ENCODE measurements at places on chromosomes 6 and 20.

DNA sequence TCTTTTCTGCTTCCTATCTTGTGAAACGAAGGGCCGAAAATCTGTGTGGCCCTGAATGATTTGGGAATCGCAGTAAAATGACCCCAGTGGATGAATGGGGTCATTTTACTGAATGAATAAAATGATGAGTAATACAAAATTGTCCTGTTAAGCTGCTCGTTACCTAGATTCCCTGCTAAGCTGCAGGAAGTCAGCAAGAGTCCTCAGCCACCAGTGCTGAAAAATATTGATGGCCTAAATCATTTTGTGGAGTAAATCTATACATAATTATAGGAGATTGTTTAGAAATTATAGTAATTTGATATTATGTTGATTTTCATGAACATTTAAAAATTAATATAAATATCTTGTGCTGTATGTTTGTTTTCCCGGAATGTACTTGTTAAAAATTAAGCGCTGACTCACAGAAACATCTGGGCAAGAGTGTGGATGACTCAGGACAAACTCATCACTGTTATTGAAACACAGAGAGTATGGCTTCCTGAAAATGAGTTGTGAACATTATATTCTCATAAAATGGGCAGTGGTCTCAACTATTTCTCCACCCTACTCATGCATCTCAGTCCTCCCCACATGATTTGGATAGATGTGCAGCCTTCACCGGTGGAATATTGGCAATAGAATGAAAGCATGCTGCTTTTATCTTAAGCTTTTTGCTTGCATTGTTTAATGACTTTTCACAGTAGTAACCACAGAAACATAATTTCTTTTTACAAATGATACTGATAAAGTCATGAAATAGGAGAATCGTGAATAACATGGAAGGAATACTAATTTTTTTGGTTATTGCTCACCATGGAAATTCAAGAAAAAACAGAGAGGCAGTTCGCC lies 36.2 kb upstream of the RGS17 start:
- DNase-seq: no peak

GRCh38 chr6:165744555-165745228 lies 81.7 kb upstream of the PDE10A start:
- DNase-seq: no peak

DNA sequence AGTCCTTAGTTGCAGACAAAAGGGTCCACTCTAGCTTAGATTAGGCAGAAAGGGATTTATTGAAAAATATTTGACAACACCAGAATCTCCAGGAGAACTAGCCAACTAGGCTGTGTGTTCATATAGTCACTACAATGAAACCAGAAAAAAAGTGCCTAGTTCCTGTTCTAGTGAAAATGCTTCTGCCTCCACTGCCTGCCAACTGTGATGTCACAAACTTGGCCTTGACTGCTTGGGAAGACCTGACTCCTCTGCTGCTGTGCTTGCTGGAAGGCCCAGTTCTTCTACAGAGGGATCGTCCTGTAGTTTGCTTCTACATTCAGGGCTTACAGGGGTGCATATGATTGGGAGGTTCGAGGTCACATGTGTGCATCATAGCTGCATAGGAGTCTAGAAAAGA lies 40.3 kb upstream of the XRN2 start:
- no peak for DNase-seq

GRCh38 chr6:56708810-56709597 lies 66.3 kb upstream of the DST start:
- DNase-seq: no peak

DNA sequence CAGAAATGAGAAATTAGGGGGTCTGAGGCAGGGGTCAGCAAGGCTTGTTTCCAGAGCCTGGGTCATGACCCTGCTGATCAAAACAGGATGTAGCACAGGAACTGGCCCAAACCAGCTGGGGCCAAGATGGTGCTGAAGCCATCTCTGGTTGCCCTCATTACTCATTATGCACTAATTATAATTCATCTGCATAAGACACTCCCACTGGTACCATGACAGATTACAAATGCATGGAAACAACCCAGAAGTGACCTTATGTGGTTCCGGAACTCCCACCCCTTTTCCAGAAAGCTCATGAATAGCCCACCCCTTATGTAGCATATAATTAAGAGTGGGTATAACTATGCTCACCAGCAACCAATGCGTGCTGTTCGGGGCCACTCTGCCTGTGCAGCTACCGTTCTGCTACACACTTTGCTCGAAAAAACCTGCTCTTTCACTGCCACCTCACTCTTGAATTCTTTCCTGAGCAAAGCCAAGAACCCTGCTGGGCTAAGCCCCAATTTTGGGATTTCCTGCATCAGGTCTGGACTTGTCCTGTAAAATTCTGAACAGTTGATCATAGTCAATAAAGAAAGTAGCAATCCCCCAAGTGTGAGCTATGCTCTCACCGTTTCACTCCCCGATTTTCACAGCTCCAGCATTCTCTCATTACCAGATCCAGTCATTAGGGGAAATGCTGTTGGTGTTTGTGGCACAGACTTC lies 122.3 kb downstream of the WDR27 start:
- DNase-seq: no peak

- no peak for DNase-seq
Measured at GRCh38 chr20:4949833-4950178, 51.5 kb downstream of the SLC23A2 start.

DNA sequence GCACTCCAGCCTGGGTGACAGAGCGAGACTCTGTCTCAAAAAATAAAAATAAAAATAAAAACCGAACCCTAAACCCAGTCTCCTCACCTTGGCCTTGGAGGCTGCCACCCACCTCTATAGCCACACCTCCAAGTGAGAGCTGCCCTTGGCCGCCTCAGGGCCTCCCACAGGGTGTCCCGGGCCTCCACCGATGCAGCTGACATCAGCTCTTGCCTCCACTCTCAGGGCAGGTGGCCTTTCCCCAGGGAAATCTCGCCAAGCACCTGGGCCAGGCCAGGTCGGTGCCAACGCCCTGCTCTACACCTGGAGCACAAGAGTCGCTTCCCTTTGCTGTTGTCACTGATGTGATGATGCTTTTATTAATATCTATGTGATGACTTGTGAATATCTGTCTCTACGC lies 8.9 kb upstream of the MYL9 start:
- no peak for DNase-seq

DNA sequence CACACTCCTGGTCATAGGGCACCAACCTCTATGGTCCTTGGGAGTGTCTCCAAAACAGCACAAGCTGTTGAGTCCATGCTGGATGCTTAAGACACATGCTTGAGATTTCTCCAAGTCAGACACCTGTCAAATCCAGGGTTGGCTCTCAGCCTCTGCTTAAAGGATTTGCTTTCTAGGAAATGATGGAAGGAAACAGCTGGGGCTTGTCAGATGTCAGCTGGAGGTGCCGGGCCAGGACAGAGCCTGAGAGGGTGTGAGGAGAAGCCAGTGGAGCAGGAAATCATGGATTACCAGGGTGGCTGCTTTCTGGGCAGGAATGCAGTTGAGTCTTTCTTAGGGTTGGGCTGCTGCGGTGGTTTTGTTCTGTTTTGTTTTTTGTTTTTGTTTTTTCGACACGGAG lies 83.0 kb upstream of the FAM184A start:
- no peak for DNase-seq

DNA sequence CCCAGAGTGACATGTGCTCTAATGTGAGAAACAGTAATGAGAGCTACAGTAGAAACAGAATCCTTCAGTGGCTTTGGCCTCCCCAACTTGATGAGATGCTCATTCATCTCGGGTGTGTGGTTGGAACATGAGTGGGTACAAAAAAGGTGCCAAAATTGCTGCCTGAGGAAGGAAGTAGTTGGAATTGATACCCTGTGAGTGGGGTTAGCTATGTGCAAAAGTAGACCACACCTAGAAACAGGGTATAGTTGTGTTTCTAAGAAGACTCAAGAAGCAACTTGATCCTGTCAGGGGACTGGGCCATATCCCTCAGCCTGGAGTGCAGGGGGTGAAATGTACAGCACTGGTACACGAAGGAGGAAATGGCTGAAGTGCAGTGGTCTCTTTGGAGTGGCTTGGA lies 206.4 kb upstream of the SUPT3H start:
- peak; percentile 10 for DNase-seq

DNA sequence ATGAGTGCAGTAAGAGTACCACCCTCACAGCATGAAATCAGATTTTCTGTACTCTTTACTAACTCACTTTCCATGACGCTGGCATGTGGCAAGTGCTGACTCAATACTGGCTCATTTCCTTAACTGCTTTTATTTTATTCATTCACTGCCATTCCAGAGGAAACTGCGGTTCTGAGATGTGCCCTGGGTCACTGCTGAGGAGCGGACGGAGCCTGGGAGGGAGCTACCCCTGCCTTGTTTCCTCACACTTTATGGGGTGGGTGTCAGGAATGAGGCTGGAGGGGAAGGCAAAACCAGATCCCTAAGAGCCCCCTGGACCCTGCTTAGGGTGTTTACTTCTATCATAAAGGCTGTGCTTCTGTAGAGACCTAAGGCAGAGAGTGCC lies 14.4 kb downstream of the NT5E start:
- no peak for DNase-seq

GRCh38 chr20:63301671-63302070 lies 8.7 kb downstream of the COL20A1 start:
- DNase-seq: no peak

DNA sequence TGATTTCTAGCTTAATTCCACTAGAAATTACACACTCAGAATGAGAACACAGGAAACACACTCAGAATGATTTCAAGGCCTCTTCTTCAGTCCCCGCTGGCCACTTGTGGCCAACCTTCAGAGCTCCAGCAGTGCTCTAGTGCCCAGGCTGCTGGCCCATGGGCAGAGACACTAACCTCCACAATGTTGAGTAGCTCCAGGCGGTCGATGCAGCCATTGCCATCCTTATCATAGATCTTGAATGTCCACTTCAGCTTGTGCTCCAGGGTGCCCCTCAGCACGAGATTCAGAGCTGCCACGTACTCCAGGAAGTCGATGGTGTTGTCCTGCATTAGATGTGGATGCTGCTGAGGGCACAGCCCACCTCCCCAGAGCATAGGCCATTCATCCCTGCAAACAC lies 6.3 kb downstream of the GUCA1B start:
- DNase-seq: no peak

GRCh38 chr20:34040300-34040995 lies 46.7 kb downstream of the RALY start:
- no peak for DNase-seq

DNA sequence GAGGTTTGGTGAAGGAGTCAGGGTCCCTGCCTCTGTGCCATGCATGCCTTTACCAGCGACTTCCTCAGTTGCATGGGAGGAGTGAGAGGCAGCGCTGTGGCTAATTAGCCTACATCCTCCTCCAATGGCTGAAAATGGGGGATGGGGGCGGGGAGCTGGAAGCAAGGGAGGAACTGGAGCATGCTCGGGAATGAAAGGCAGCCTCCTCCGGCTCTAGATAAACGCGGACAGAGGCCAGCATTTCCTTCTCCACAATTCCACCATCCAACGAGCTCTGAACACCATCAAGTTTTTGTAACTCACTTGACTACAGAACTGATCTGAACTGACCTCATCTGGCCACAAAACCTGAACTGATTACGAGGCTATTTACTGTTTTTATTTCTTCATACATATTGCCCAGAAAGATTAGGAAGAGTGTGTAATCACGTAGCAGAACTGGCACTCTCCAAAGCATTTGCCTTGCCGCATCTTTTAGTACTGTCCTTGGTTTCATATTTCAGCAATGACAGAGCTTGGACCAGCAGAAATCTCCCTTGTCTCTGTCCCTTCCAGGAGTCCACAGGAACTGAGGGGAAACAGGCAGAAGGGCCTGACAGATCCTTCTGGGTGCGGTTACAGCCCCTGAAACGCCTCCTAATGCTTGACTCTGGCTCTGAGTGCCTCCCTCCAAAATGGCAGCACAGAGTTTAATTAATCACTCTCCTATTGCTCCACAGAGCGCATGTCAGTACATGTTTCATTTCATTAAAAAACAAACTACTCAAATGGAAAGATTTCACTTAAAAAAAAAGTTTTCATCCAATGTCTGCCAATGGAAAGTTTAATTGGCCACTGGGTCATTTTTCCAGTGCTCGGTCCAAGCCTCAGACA lies 58.2 kb upstream of the TRAF3IP2 start:
- no peak for DNase-seq

GRCh38 chr20:54091120-54091480 lies 20.7 kb upstream of the BCAS1 start:
- no peak for DNase-seq

DNA sequence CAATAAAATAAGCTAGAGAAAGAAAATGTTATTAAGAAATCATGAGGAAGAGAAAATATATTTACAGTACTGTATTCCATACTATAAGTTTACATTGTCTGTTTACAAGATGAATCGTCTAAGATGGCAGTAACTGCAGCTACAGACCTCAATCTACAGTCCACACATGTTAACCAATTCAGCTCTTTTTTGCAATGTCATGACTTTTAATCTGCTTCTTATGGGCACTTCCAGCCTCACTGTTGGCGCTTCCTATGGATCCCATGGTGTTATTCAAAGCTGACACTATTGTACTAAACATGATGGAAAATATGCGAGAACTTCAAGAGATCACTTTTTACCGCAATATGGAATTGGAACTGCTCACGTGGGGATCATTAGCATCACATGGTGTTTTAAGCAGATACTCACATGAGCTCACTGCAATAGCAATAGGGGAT lies 451.5 kb upstream of the CITED2 start:
- no peak for DNase-seq

DNA sequence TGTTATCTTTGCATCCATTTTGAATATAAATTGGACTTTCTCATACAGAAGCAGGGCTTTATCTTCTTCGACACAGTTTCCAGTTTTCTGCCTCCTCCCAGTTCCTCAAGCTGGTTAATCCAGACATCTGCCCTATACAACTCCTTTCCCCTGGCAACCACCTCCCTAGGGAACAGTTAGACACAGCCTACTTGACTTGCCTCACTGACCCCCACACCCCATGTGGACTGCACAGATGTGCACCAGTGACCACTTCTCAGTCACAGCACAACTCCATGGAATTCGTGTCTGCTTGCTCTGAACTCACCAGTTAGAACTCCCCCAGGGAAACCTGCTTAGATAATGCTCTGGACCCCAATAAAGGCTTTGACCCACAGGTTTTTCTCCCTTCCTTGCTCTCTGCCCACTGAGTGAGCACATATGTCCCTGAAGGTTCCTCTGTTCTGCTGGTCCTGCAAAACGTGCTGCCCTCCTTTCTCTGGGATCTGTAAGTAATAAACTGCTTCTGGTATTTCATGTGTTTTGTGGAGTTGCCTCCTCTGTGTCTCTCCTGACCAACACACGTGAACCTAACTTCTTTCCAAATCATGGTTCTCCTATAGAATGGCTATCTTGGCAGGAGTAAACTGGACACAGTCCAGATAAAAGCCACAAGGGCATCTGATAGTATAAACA lies 351.2 kb downstream of the CD83 start:
- no peak for DNase-seq

DNA sequence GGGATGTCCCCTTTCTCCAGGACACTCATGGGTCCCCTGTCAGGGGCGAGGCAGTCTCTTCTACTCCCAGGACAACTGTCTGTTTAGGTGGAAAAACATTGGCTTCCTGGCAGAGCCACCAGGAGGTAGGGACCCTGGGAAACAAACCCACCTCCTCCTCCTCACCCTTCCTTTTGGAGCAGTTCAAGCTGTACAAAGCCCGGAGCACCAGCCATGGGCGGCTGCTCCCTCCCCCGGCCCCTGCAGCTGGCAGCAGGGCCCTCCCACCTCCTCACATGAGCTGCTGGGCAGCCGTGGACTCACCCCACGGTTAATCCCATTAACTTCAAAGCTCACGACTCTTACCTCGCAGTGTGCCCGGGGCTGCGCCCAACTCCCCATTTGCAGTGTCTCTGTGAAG lies 48.6 kb downstream of the CDH4 start:
- no peak for DNase-seq

GRCh38 chr6:11822346-11822745 lies 43.7 kb upstream of the ADTRP start:
- no peak for DNase-seq

- DNase-seq: no peak
Measured at GRCh38 chr6:149230712-149231460, 86.6 kb upstream of the TAB2 start.
